ENCODE measurements at places on chromosomes 7 and 10.
A peak's percentile ranks its signal among the peaks of the same experiment; 100 is the strongest.

GRCh38 chr7:76409537-76409936 is at the start of gene SSC4D:
Gene SSC4D (minus strand): TSS chr7:76409697. CDS start chr7:76404439, 5,258 bp downstream.
- DNase-seq: no peak

- no peak for DNase-seq
These were observed 83.9 kb upstream of the ITGB1 start for GRCh38 chr10:33041783-33042437.

GRCh38 chr7:142553216-142553615 is 196.1 kb upstream of the PRSS1 start:
- DNase-seq: peak; percentile 52

GRCh38 chr10:112821038-112821437 is 129.0 kb upstream of the TCF7L2 start:
- no peak for DNase-seq

DNA sequence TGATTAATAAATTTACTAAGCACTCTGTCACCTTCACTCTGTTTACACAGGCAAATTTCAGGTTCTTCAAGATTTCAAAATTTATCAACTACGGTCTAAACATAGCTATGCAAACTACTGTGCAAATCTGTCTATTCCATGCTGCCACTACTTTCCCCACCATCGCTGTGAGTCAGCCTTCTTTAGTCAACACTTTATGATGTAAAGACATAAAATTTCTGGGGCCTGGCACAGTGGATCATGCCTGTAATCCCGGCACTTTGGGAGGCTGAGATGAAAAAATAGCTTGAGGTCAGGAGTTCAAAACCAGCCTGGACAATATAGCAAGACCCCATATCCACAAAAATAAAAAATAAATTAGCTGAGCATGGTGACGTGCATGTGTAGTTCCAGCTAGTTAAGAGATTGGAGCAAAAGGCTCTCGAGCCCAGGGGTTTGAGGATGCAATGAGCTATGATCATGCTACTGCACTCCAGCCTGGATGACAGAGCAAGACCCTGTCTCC is 42.6 kb downstream of the CNOT4 start:
- peak; percentile 29 for DNase-seq
